Thymus (tissue), 14 donors: ENCODE measurements at places on chromosomes 4 and X.

DNA sequence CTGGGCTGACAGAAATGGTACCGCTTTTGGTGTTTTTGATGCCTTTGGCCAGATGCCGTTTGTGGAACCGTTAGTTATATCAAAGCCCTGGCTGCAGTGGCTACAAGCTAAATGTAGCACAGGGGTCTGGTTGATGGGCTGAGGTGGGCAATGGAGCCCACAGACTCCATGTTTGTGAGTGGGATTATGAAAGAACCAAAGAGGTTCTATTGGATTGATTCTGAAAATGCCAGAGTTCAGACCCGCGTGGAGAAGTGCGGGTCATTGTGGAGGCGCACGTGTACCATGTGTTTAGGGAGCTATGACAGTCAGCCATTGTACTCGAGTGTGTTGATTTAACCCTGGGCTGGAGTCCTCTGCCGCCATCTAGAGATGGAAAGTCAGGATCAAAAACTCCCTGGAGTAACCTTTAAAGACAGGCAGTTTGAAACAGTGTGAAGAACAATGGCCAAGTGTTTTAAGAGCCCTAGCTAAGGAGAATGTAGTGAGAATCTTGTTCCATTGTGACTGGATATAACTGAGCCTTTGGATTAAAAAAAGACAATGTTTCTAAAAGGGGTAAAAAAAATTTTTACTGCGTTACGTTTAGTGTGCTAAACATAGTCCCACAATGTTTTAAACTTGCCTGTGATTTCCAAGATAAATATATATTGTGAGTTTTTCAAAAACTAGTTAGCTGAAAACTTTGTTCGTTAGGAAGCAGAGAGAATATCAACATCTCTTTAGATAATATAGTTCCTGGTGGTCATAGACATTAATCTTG, 12.7 kb downstream of the ART3 start:
- DNase-seq = no peak

DNA sequence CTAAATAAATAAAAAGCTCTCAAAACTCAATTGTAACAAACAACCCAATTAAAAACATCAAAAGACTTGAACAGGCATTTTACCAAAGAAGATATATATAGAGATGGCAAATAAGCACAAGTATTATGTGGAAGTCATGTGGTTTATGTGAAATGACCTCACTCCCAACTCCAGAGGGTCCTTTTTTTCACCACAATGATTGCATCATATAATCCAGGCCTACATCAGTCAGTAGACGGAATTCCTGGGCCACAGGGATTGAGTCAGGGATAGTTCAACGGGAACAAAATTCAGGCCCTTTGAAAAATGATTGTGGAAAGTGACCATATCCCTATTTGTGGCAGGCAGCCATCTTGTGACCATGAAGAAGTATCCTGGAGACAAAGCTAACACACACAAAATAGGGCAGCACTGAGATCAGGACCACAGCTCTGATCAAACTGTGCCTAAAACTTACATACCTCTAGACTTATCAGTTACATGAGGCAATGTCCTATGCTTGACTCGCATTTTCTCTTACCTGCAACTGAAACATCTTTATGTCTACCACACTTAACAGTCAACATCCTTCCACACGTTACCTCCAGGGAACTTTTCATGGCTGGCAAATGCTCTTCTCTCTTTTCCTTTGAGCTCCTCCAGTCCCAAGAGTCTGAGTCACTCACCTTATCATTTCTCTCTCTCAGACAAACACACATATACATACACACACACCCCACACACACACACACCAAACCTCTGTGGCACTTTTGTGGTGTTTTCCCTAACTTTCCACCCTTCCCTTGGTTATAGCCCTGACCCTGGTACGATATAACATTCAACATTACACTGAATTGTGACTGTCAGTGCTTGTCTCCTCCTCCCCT, 113.5 kb downstream of the PHF8 start:
- no peak for DNase-seq

GRCh38 chr4:56681158-56681852, at the start of gene HOPX:
TSS of gene HOPX (minus strand) at chr4:56681296. CDS start at chr4:56657816, 23,480 bp downstream.
- peak; percentile 3 for DNase-seq

DNA sequence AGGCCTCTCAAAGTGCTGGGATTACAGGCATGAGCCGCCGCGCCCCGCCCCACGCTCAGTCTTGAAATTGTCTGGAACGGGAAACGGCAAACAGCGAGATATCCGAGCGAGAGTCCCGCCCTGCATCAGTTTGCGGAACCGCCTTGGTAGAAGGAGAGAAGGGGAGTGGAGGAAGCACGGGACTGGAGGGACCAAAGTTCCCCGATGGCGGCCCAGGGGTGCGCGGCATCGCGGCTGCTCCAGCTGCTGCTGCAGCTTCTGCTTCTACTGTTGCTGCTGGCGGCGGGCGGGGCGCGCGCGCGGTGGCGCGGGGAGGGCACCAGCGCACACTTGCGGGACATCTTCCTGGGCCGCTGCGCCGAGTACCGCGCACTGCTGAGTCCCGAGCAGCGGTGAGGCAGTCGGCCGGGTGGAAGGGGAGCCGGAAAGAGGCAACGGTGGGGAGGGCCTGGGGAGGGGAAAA, at the start of gene BST1:
BST1 (plus strand) TSS at position 125 of the 463 bp plus-strand sequence; CDS start at position 205, 80 bp downstream.
- no peak for DNase-seq

DNA sequence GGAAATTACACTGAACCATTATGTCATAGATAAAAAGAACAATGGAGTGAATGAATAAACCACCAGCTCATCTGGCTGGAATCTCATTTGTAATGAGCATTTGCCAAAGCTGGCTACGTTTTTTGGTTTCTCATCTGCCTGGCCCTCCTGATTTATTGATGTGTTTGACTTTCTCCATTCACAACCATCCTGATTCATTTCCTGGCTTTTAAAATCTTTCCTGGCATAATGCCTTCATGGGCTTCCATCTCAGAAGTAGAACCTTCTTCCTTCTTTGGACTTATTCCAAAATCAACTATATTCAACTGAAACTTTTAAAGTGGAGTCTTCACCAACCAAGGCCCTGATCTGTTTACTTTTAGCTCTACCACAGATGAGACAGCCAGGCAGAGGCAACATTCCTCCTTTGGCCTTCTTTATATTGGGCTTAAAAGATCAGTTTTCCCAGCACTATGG, 36.0 kb upstream of the ARSJ start:
- no peak for DNase-seq

DNA sequence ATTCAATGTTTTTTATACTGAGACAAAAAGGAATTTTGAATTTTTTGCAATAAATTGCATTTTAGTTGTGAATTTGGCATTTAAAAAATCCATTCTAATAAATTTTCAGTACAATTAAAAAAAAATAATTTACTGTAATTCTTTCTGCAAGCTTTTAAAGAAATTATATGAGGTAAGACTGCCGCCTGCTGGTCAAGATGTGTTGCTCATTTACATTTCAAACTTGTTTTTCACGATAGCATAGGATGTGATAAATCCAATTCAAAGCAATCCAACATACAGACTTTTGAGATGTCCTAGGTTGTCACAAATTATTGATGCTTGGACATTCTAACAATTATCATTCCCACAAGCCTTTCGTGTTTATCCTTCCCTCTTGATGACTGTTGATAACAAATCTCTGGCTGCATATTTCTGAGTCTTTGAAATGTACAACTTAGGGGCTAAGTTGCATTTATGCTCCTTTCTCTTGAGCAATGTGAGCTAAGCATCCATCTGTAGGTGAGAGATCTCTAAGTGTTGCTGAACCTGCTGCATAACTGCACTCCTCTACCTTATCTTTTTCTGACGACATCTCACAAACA, 21.7 kb upstream of the MFAP3L start:
- peak; percentile 41 for DNase-seq
